ENCODE measurements at places on chromosomes 12 and 14.

GRCh38 chr12:78918268-78918667 lies 53.7 kb downstream of the SYT1 start:
- DNase-seq: no peak

GRCh38 chr12:95054206-95054605 lies 19.2 kb downstream of the NR2C1 start:
- DNase-seq: no peak

- DNase-seq: no peak
Measured at GRCh38 chr14:27242874-27243273, 645.0 kb upstream of the NOVA1 start.

GRCh38 chr12:98344046-98344930 lies 171.1 kb upstream of the TMPO start:
- DNase-seq: no peak

DNA sequence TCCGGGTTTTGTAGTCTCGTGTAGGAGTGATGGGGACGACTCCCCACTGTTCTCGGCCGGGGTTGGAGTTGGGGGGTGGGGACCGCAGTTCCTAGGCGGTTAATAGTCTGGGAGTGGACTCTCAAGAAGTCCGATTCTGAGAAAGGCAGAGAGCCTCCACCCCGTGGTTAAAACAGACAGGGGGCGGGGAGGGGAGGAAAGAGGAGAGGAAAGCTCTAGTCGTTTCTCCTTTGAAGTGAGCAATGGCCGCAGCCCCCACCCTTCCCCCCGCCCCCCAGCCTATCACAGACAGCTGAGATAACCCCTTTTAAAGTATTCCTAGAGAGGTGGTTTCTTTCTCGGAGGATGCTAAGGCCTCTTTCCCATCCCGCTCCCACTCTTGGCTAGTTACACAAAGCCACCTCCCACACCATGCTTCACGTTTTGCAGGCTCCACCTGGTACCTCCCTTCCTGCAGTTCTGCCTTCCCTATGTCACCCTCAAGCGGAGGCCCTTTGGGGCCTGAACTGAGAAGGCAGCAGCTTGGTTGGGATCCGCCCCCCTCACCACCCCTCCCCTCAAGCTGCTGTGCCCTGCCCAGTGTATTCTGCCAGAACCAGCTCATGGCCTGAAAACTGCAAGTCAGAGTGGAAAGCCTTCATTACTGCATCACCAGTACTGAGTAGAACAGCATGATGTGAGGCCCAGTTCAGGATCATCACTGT lies 853 bp downstream of the USP5 start:
- DNase-seq: peak; percentile 69

DNA sequence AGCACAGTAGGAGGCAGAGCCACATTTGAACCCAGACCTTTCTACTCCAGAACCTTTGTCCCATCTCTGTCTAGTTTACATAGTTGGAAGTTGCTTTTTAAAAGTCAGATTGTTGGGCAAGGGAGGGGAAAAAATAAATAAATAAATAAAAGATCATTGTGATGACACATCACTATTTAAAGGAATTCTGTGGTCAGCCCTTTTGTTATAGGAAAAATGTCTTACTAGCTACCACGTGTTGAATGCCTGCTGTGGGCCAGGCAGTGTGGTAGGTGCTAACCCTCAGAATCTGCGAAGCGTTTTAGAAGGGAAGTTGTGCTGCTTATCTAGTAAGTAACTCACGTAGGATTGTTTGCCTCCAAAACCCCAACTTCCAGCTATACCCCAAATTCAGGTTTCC lies 62.3 kb downstream of the BHLHE41 start:
- DNase-seq: no peak

GRCh38 chr14:94388384-94389103 lies at the start of gene SERPINA1:
Gene SERPINA1, minus strand, starts transcription at chr14:94388602. Its CDS starts 5,365 bp downstream, at chr14:94383237.
- DNase-seq: no peak

DNA sequence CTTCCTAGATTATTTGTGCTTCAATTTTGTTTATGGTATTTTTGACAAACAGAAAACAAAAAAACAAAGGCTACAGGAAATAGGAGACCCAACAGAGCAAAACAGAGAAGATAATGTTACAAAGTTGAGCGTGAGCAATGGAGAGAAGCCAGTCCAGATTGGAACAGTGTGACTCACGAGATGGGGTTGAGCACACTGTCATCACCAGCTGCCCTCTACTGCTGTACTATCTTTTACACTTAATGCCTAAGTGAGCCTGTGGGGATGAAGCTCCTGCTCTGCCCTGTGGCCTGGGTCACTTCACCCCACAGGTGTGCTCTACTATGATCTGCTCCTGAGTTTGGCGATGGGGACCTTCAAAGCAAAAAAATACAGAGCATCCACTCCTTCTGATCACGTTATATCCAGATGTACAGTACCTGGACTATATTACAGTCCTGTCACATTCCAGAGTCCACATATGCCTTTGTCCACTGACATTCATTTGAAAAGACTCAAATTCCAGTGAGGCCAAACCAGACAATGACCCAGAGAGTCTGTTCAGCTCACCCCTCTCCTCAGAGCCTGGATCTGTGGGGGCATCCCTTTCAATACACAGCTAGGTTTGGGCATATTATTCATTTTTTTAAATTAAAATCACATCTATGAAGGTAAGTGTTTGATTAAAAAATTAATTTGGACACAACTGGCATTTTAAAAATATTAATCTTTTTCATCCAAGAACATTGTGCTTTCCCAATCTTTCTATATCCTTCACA lies 4.4 kb downstream of the IPO8 start:
- DNase-seq: no peak

- DNase-seq: no peak
Measured at GRCh38 chr12:106599302-106599701, 16.5 kb downstream of the RFX4 start.

DNA sequence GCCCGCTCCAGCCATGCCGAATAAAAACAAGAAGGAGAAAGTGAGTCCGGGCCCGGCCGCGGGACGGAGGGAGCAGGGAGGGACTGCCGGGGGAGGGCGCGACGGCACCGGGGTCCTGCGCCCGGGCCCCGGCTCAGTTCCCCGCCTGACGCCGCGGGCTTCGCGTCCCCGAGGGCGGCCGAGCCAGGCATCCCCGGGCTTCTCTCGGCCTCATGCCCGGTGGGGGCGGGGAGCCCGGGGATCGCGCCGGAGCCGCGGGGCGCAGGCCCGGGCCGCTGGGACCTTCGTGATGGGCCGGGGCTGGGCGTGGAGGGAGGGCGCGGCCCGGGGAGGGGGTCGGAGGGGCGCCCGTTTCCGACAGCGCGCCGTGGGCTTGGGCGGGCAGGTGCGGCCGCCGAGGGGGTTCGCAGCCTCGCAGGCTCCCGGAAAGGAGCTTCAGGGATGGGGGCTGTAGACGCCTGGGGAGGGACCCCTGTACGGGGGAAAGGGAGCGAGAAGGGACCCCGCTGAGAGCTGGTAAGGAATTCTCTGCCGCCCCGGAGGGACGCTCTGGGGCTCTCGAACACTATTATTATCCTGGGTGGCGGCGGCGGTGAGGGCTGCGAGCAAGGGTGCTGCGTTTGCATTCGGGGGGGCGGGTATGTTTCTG lies 496 bp downstream of the PPP2R5C start:
- DNase-seq: peak; percentile 49

GRCh38 chr12:41409628-41410027 lies 221.5 kb downstream of the PDZRN4 start:
- no peak for DNase-seq

DNA sequence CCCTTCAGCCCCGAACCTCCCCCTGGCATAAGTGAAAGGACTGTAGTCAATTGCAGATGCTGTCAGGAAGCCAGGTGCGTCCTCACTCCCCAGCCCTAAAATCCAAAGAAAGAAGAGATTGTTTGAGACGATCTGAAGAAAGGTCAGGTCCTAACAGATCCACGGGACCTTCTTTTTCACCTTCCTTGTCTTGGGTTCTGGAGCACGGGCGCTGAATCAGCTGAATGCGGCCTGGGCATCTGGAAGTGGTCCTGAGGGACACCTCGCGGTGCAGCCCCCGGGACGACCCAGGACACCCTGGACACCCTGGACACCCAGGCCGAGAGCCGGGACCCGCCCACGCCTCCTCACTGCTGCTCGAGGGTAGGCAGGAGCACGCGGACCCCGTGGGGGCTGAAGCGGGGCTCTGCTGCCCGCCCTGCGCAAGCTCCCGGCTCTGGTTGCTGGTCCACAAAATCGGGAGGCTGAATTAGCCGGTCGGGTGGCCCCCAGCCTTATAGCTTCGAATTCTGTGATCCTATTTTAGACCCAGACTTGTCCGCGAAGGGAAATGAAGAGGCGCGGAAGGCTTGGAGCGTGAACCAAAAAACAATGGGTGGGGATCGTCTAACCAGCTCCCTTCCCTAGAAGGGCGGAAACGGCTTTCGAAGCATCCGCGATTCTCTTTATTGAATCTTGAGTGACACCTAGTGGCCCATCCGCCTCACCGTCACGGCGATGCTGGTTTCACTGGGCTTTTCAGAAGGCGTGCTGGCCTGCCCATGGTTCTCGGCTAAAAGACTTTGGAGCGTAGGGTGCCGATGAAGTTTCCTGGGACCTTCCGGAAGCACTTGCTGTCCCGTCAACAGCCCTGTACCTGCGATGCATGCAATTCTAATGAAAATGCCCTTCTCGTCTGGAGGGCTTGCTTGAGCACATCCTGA lies 46.4 kb upstream of the PLXNC1 start:
- peak; percentile 81 for DNase-seq

GRCh38 chr12:15863984-15864383 lies 18.2 kb upstream of the STRAP start:
- DNase-seq: no peak

GRCh38 chr14:30214014-30214413 lies 286.4 kb upstream of the PRKD1 start:
- DNase-seq: no peak

DNA sequence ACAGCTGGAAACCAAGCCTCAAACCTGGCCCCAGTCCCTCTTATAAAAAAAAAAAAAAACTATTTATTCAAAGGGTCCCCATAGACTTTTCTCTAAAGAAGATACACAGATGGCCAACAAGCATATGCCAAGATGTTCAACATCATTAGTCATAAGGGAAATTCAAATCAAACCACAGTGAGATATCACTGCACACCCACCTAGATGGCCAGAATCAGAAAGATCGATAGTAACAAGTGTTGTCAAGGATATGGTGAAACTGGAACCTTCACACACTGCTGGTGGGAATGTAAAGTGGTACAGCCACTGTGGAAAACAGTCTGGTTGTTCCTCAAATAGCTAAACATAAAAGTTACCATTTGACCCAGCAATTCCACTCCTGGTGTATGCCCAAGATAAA lies 5.9 kb upstream of the NFYB start:
- DNase-seq: no peak

DNA sequence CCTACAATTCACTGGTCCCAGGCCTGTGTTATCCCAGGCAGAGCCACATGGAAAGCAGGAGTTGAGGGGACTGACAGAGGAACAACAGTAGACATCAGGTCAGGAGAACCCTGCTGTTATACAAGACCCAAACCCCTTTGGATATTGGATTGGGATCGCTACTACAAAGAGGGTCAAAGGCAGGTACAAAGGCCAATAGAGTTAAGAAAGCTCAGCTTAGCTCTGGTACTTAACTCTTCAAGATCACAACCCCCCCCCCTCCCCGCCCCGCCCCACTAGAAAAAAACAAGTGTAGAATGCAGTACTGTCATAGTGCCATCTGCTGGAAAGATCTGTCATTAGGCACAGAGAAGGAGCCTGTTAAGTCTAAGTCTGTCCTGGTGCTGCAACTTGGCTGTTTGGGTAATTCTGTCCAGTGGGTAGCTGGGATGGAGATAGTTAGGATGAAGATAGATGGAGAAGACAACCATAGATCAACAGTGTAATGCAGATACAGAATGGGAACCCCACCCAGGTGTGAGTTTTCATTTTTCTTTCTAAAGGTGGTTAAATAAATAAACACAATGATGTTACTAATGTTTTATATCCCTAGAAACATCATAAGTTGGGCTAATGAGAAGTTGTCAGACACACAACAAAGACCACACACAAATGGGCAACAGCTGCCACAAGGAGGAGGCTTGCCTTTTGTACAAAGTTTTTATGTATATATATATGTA lies 17.2 kb downstream of the REM2 start:
- DNase-seq: no peak

- DNase-seq: no peak
Measured at GRCh38 chr12:109596418-109597244, 23.0 kb downstream of the MVK start.

- no peak for DNase-seq
Measured at GRCh38 chr14:95143808-95144620, 13.3 kb downstream of the DICER1 start.

DNA sequence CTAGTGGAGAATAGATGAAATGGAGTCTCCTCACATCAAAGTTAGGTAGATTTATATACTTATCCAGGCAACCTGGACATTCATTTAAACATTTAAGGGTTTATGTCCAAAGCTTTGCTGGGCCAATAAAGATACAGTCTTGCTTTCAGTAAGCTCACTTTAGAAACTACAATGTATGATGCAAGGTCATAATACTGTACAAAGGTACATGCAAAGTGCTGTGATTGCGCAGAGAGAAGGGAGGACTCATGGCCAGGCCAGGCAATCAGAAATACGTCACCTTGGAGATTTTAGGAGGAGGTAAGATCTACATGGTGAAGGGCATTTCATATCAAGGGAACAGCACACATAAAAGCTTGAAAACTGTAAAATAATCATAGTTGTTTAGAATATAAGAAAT lies 113.6 kb downstream of the FGD4 start:
- no peak for DNase-seq

- DNase-seq: no peak
Measured at GRCh38 chr14:55123101-55123500, 6.0 kb upstream of the LGALS3 start.

DNA sequence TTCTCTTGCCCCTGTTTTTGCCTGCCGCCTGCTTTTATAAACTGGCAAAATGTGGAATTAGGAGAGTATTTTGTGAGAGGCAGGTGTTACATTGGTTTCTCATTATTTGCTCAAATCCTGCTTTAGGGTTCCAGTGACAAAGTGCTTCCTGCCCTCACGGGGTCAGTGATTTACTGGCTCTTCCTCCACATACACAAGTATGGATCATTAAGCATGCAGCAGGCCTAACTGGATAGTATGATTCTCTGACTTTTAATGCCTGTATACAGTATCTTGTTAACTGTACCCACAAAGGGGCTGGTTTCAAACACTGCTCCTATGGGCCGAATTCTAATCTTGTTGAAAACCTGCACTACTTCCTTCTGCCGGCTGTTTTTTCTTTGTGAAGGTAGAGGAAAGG lies 63.2 kb downstream of the PTCSC3 start:
- DNase-seq: no peak
